ENCODE measurements at places on chromosomes 11 and 22. TPM values are rescaled to one million over a fixed set of nuclear protein-coding genes. Genes with fewer than 3 reads are reported as not detected.

EFCAB6 gene
- total RNA-seq = 7.0 TPM

PRPF19 gene
- 48.0 TPM for total RNA-seq

- peaks cover 5% of the 10 kb centered on the region for H3K27me3 ChIP-seq
- no peak overlapping the region for H3K27ac ChIP-seq
- DNase-seq = no peak
- H3K36me3 ChIP-seq = no peaks in the 10 kb centered on the region
- H3K4me3 ChIP-seq = no peak overlapping the region
Measured at GRCh38 chr11:14636119-14636518, 7.5 kb upstream of the PDE3B start.

- H3K36me3 ChIP-seq = no peaks in the 10 kb centered on the region
- DNase-seq = no peak
- no peaks in the 10 kb centered on the region for H3K4me1 ChIP-seq
- no peak overlapping the region for H3K4me3 ChIP-seq
Measured at GRCh38 chr22:44890416-44891292, 119.2 kb downstream of the PHF21B start.

DNA sequence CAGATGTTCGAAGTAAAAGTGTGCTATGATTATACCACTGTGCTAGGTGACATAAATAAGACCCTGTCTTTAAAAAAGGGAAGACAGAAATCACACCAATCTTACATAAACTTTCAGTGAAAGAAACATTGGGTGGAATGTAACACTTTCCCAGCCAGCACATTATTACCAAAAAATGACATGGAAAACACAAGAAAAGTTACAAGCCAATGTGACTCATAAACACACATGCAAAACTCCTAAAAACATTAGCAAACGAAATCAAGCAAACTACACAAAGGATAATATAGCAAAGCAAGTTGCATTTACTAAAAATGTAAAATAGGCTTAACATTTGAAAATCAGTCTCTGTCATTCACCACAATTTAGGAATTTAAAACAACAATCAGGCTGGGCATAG is 47.0 kb downstream of the SBF2 start:
- no peak for DNase-seq
- no peak overlapping the region for H3K4me3 ChIP-seq
- no peaks in the 10 kb centered on the region for H3K36me3 ChIP-seq

DNA sequence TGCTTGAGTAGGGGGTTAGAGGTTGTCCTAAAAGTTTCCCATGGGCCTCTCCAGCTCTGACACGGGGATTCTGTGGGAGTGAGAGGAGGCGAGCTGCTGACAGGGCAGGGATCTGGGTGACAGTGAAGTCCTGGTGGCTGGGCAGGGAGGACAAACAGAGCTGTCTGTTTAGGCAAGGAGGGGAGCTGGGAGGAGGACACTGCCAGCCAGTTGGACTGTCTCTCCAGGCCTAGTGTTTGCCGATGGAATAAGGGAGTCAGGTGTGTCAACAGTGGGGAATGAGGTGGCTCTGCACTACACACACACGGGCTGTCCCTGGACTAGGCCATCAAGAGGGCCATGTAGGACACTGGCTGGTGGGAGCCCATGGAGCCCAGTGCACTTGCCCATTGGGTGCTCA is 20.6 kb upstream of the SYT7 start:
- H3K4me1 ChIP-seq = peaks cover 8% of the 10 kb centered on the region
- no peaks in the 10 kb centered on the region for H3K36me3 ChIP-seq
- H3K27me3 ChIP-seq = no peaks in the 10 kb centered on the region
- no peak for DNase-seq

GRCh38 chr11:134170919-134171281 is 52.9 kb downstream of the NCAPD3 start:
- H3K36me3 ChIP-seq = no peaks in the 10 kb centered on the region
- no peaks in the 10 kb centered on the region for H3K4me1 ChIP-seq
- no peak overlapping the region for H3K4me3 ChIP-seq
- H3K27me3 ChIP-seq = no peaks in the 10 kb centered on the region
- no peak overlapping the region for H3K27ac ChIP-seq
- no peak for DNase-seq
